Hematopoietic multipotent progenitor cell treated with erythropoietin and hydrocortisone succinate and interleukin-3 and kit ligand, for 15 days (in vitro differentiated cells): ENCODE measurements at places on chromosomes 11 and 22.

DNA sequence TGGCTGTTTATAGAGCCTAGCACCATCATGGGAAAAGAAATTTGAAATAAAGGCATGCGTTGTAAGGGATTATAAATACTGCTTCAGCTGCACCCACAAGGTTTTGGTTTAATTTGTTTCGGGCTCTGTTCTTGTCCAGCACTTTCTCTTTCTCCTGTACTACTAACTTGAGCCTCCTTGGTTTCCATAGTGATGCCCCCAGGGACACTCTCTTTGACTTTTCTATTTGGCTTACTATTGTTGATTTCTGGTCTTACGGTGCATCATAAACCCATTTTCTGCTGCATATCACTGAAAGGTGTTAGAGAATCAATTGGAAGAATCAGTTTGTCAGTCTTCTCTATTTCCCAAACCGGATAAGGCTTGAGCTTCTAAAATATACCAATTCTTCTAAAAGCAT, 1674.3 kb upstream of the RAG2 start:
- no peak for DNase-seq

- DNase-seq: no peak
Measured at GRCh38 chr11:59263225-59263894, 50.6 kb upstream of the MPEG1 start.

DNA sequence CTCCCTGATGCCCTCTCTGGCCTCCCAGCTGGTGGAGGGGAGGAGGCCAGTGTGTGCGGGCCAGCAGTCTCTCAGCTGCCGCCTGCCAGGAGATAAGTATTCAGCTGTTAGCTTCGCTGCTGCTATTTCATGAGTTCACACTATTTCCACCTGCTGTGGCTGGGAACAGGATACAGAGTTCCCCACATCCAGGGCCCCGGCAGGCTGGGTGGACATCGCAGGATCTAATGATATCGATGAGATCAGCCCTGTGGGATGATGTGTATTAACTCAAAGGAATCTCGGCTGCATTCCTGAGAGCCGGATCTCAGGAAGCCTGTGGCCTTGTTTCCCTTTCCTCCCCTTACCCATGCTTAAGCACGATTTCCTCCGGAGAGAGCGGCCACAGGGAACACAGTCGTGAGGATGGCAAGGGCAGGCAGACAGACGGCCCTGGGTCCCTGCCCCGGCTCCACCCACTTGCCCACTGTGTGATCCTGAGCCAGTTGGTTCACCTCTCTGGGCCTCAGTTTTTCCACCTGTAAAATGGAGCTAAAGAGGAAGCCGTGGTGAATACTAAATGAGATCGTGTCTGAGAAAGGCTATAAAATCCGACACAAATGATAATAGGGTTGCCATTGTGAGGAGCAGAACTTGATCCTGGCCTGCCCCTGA, 6.5 kb upstream of the PVALB start:
- no peak for DNase-seq

- no peak for DNase-seq
Measured at GRCh38 chr11:93159721-93160120, 38.1 kb downstream of the SLC36A4 start.

GRCh38 chr11:69825037-69825834, 6.0 kb upstream of the FGF3 start:
- DNase-seq: no peak
